ENCODE measurements at places on chromosomes 12 and 14.
A peak's percentile ranks its signal among the peaks of the same experiment; 100 is the strongest.

DNA sequence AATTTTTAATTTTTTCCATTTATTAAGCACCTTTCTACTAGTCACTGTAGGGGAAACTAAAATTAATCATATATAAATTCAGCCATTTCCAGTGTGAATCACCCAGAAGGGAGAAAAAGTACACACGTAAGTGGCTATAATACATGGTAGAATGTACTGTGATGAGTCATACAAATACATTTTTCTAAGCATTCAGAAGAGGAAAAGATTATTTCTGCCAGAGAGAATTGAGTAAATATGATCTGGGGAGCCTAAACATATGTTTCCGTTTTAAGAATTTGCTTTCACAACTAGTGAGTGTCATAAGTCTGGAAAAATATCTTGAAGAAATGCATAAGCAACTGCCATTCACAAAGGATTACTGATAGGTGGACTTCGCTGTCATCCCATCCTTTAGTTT, 102.8 kb downstream of the TGFB3 start:
- DNase-seq: no peak

GRCh38 chr12:52499806-52500560, 6.9 kb upstream of the KRT6A start:
- DNase-seq: no peak

GRCh38 chr12:49264873-49265792, at the start of gene TUBA1C:
Gene TUBA1C (plus strand): TSS chr12:49265082. CDS start chr12:49265182, 100 bp downstream.
- DNase-seq: peak; percentile 18

- DNase-seq: no peak
Observed at GRCh38 chr12:12986775-12987331, 13.2 kb downstream of the HEBP1 start.

DNA sequence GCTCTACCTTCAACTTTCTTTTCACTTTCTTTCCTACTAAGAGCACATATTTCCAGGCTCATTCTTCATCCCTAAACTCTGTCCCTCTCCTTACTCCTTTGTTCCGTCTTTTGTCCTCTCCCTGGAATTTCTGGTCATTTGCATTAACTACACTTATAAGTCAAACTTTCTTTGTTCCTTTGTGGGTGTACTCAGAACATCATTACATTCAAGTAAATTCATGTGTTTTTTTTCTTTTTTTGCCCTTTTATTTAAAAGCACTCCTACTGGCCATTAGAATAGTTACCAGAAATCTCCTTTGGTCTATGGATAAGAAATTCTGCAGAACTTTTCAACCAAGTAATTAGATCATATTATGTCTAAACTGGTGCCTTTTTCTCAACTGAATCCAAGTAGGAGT, 802.6 kb downstream of the DIO2 start:
- DNase-seq: no peak

DNA sequence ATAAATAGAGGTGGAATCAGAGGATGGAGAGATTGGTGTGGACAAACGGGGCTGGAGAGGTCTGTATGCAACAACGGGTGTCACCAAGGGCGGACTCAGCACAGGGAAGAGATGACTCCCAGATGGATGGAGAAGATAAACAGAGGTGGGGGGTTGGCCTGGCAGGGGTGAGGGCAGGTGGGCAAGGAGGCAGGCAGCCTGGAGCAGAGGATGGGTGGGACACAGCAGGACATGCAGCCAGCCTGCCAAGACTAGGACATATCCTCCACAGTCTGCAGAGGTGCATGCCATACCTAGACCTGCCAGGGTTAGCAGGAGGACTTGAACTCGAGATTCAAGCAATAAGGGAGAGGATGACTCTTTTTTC, 56.2 kb downstream of the TTC7B start:
- no peak for DNase-seq

GRCh38 chr12:123621101-123621500, 12.4 kb downstream of the EIF2B1 start:
- no peak for DNase-seq

GRCh38 chr14:53564870-53565269, 391.8 kb downstream of the BMP4 start:
- DNase-seq: no peak

GRCh38 chr12:59041241-59042121, 121.2 kb upstream of the LRIG3 start:
- no peak for DNase-seq

- peak; percentile 42 for DNase-seq
Observed at GRCh38 chr12:95742586-95742985, 48.0 kb downstream of the NTN4 start.

GRCh38 chr12:118685983-118686607, 295.2 kb upstream of the SRRM4 start:
- no peak for DNase-seq

DNA sequence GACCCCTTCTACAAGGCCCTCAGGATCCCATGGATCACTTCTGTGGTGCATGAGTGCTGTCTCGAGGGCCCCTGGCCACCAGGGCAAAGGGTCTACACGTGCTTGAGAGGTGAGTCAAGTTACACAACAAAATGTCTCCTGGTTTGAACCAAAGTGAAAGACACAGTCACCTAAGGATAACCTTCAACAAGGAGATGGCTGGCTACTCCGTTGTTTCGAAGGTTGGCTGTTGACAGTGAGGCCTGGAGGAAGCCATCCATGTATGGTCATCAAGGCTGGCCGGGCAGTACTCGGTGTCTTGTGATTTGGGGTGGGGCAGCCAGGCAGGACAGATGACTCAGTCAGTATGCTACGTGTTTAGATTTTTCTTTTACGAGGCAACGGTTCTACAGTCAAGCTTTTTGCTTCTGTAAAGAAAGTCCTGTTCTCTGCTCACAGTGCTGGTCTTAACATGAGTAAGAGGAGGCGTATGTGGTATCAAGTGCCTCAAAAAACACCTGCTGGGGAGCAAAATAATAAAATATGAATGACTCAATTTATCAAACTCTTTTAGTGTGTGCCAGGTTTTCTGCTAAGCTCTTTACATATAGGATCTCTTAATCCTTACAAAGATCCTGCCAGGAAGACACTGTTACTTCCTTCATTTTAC, 18.0 kb upstream of the NT5DC3 start:
- DNase-seq: no peak

DNA sequence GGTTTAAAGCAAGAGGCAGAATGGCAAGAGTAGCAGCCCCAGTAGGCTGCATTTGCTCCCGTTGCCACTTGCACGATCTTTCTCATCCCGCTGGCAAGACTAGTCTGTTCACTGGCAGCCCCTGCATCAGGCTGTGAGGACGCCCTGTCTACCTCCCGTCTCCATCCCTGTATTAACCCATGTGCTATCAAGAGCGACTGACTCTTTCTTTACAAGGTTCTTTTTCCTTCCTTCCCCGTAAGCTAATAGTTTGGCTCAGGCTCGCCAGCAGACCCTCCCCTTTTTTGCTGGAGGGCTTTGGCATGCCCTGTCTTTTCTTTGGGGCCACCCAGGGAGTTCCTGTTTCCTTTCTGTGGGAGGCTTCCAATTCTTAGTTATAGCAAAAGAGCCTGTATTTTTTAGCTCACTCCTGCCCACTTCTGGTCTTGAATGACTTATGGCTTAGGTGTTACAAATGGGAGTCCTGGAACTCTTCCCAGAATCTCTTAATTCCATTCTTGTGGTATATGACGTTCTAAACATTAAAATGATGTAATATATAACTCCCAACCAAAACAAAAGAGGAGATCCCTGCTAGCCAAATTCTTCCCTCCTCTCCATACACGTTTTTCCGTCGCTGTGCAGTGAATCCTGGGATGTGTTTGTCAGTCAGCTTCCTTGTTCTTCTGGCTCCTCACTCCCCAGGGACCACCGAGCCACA, 149.0 kb downstream of the PRKCH start:
- no peak for DNase-seq

DNA sequence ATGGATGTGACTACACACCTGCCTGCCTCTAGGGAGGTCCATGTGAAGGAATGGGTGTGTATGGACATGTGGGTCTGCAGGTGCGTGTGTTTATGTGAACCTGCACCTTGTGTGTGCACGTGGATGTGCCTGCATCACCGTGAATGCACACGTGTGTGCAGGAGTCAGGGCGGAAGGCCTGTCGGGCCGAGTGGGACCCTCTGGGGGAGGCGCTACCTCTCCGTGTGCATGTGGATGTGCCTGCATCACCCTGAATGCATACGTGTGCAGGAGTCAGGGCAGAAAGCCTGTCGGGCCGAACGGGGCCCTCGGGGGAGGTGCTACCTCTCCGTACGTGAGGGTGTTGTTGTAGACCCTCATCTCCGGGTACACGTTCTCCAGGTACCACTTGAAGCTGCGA, 56.5 kb downstream of the NOC4L start:
- DNase-seq: no peak

DNA sequence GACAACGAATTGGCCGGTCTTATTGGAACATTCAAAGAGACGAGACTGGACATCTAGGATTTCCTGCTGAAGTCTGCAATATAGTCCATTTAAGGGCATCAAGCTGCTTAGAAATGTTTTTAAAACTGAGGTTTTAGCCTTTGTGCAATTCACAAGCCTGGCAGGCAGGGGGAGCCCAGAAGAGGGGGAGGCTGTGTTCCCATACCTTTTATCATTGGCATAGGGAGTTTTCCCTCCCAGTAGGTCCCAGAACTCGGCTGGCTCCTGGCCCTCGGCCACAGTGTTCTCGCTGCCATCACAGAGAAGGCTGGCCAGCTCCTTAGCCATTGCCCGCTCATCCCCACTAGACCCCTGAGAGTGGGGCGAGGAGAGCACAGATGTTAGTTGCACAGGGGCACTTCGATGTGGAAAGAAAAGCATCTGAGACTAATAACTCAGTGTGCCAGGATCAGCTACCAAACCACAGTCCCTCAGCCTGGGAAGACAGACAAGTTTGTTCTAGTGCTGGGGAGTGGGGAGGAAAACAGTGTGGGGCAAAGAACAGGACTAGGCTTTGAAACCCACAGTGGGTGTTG, 15.1 kb downstream of the AVIL start:
- no peak for DNase-seq

DNA sequence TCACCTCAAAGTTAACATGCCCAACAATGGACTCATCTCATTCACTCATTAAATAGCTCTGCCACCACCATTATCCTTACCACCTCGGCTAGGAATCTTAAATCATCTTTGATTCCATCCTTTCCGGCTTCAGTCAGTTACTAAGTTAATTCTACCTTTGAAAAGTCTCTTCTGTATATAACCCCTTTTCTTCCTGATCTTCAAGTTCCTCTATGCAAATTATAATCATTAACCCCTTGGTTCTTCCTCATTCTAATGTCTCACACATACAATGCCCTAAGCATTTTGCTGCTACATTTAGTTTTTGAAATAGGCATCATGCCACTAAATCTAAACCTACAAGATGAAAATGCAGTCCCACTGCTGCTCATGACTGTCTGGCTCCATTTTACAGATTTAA, 51.6 kb downstream of the ATP2B1 start:
- DNase-seq: no peak

- no peak for DNase-seq
Observed at GRCh38 chr12:12661086-12661856, 34.7 kb downstream of the GPR19 start.

DNA sequence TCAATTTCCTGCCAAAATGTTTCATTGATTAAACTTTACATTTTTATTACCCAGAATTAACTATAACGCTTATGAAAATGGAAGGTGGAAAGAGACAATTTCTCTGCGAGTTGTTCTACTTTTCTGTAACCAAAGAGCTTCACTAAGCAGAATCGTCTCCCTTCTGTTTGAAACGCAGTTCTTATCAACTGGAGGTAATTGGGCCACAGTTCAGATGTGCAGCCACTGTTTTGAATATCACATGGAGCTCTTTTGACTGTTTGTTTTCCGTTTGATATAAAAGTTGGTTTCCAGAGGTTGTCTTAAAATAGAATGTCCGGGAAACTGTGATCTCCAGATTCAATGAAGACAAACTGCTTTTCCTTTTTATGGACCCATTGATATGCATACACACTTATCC, 183.3 kb upstream of the SEL1L start:
- DNase-seq: no peak

GRCh38 chr12:113002155-113002554, 23.8 kb downstream of the OAS2 start:
- no peak for DNase-seq

GRCh38 chr12:121297435-121297991, 1.0 kb upstream of the CAMKK2 start:
- DNase-seq: no peak

DNA sequence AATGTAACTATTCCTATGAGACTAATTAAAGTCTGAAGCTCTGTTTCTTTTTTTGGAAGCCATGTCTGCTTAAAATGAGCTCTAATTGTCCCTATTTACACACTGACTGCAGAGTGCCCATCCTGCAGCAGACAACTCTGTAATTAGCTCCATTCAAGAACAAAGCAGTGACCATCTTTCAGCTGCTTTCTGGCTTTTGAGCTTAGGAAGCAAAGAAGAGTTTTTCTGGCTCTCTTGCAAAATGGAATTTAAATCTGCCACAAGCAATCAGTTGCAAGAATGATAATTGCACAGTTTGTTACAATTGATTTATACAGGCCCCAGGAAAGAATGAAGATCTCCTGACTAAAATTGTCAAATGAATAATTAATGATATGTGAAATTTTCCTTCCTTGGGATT, 83.4 kb downstream of the GAS2L3 start:
- no peak for DNase-seq

- DNase-seq: no peak
Observed at GRCh38 chr12:623865-624372, 39.3 kb downstream of the NINJ2 start.

- DNase-seq: no peak
Observed at GRCh38 chr12:64877363-64878004, 53.0 kb downstream of the TBC1D30 start.

GRCh38 chr14:75141062-75141461, 14.2 kb upstream of the NEK9 start:
- no peak for DNase-seq
